Activated naive CD4-positive, alpha-beta T cell (primary cell): ENCODE measurements at places on chromosomes 2 and 18.

GRCh38 chr2:149037851-149038250 lies 648 bp upstream of the LYPD6B start:
- DNase-seq, result no peak

GRCh38 chr2:183459466-183459865 lies 335.2 kb downstream of the NUP35 start:
- no peak for DNase-seq

- DNase-seq, result no peak
These were observed 13.4 kb downstream of the GPR35 start for GRCh38 chr2:240638512-240639160.

GRCh38 chr2:55158111-55158814 lies 73.8 kb downstream of the CLHC1 start:
- no peak for DNase-seq

DNA sequence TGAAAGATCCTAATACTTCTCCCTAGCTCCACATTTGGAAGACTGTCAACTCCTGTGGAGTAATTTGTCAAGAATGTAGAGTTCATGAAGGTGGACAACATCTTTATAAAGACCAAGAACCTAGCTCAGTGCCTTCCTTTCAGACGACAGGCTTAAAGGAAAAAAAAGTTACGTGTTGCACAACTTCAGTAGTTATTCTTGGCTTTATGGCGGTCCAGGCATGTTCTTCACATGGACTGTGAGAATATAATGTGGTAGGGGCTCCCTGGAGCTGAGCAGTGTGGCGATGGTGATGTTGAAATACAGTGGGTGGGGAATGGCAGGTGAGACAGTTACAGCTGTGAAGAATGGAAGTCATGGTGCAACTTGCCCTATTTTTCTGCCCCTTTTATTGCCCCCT lies 3.9 kb downstream of the TAF1B start:
- no peak for DNase-seq

- no peak for DNase-seq
These were observed 344.1 kb upstream of the PLGLB2 start for GRCh38 chr2:87403893-87404175.

- no peak for DNase-seq
These were observed 19.5 kb upstream of the DCDC2C start for GRCh38 chr2:3683748-3684454.

- no peak for DNase-seq
These were observed 36.9 kb upstream of the FZD7 start for GRCh38 chr2:201996679-201997314.

- DNase-seq, result no peak
These were observed 1.1 kb downstream of the AGFG1 start for GRCh38 chr2:227473122-227473461.

GRCh38 chr2:1002350-1002749 lies 51.7 kb downstream of the SNTG2 start:
- no peak for DNase-seq

DNA sequence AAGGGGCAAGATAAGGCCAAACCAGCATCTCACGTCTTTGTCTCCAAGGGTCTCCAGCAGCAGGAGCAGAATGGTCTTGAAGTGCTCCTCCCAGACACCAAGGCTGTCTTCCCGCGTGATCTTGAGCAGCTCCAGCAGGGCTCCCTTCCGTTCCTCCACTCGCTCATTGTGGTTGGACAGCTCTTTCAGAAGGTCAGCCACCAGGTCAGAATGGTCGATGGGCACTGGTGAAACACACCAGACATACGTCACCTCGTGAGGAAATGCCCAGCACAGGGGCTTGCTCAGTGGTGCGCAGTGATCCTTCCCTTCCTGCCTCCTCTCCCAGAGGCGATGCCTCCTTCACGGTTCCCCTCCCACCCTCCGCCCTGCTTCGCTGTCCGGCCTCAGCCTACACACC lies 80.1 kb upstream of the TFCP2L1 start:
- no peak for DNase-seq

GRCh38 chr2:216057688-216058193 lies 23.9 kb downstream of the PECR start:
- DNase-seq, result peak; percentile 28

DNA sequence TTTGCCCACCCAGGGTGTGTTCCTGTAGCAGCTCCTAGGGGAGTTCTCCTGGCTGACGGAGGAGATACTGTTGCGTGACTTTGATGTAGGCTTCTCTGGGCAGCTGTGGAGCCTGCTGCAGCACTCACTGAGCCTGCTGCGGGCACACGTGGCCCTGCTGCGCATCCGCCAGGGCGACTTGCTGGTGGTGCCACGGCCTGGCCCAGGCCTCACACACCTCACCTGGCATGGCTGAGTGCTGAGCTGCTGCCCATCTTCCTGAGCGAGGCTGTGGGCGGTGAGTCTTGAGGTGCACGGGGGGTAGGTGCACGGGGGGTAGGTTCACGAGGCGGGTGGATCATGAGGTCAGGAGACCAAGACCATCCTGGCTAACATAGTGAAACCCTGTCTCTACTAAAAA lies 191.7 kb downstream of the ANKRD36C start:
- DNase-seq, result no peak

DNA sequence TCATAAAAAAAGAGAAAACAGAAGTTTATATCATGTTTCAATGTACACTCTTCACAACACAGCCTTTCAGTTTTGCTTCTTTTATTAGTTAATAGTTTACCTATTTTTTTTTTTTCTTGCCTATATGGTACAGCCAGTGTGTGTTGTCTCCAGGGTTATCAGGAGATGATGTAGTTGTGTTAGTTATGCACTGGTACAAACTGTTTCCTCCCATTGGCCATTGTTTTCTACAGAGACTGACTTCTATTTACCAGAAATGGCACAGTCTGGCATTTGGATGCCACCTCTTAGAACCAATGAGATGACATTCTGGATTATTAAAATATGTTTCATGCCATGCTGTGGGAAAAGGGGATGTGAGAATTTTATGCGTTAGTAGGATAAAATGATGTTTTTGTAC lies 339.4 kb downstream of the PLCL1 start:
- DNase-seq, result no peak

GRCh38 chr2:150166313-150167051 lies 321.0 kb downstream of the RND3 start:
- no peak for DNase-seq

DNA sequence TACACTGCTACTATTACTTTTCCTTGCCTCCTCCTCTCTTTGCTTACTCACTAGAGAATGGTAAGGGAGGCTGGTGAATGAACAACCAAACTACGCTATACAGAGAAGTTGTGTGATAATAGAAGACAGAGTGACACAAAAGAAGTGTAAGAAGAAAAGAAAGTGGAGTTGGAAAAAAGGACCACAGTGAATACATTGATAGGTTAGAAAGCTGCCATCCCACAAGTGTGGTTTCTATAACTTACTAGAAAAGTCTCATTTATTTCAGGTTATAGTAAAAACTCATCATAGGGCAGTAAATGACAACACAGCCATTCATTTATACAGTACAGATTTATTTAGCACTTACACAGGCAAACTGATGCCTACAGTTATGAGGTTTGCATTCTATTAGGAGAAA lies 77.3 kb downstream of the TTC21B start:
- DNase-seq, result no peak

DNA sequence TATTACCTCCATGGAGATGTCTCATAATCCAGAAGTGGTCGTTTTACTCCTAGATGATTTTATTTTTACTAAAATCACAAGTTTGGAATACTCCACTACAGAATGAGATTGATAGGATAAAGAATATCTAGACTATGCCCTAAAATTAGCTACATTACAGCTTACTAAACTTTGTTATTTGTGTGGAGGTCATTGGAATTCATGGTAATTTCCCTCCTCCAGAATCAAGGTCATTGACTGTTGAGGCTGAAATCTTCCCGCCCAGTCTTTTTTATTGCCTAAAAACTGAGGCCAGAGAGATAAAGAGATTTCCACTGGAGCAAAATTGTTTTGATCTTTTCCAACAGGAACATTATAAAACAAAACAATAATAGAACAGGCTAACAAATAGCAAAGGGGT lies 35.0 kb downstream of the ITGB6 start:
- no peak for DNase-seq

- no peak for DNase-seq
These were observed 2.8 kb downstream of the INSIG2 start for GRCh38 chr2:118091140-118091478.

DNA sequence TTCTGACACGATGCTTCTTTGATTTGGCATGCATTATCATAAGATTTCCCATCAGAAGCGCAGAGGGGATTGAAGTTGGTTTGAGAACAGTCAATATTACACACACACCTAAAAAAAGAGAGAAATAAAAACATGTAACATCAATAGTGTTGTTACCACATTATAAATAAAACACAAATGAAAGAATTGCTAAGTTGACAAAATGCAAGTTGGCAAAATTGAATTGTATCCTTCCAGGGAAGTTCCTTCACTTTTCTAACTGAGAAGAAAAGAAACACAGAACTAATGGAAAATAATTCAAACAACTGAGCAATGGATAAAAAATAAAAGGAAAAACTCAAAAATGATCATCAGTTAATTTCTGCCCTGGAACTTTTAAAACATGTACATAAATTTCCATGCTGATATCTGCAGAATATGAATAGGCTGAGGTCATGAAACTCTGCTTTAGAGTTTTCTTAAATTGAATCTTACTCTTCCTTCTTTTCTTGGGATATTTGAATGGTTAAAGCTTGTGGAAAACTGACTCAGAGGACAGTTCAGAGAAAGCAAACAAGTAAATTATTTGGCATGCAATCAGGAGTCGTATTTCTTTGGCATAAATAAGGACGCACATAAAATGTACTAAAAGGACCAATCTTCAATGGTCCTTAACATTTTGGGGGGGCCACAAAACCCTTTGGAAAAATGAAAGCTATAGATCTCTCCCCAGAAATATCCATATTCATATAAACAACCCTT lies 152.4 kb upstream of the CAVIN2 start:
- no peak for DNase-seq

- no peak for DNase-seq
These were observed 6.8 kb downstream of the SLC38A11 start for GRCh38 chr2:164948540-164948939.

GRCh38 chr18:3554091-3554601 lies 104.2 kb downstream of the TGIF1 start:
- DNase-seq, result no peak

DNA sequence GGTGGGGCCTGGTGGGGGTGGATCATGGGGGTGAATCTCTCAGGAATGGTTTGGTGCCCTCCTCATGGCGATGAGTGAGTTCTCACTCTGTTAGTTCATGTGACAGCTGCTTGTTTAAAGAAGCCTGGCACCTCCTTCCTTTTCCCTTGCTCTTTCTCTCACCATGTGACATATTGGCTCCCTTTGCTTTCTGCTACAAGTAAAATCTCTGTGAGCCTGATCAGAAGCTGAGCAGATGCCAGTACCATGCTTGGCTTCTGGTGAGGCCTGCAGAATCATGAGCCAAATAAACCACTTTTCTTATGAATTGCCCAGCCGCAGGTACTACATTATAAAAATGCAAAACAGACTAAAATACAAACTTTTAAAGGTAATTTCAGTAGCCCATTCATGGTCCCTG lies 73.4 kb upstream of the TEX51 start:
- no peak for DNase-seq

- DNase-seq, result no peak
These were observed 87.1 kb upstream of the KCTD1 start for GRCh38 chr18:26635466-26635865.

DNA sequence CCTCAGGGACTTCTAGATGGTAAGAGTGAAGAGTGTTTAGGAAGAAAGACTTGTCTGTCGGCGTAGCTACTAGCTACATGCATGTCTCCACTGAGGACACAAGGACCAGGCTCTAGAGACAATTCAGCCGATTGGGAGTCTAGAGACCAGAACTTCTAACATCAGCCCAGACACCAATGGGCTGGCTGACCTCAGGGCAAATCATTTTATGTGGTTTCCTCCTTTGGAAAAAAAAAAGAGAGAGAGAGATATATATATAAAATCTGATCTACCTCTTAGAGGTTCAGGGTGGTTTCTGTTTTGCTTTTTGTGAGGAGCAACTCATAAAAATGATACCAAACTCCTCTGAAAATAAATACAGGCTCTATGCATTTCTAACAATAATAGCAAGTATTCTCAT lies 212.8 kb downstream of the BCL2 start:
- no peak for DNase-seq
